Islet precursor cell (in vitro differentiated cells): ENCODE measurements at places on chromosomes 3 and 15.
A peak's percentile ranks its signal among the peaks of the same experiment; 100 is the strongest.

DNA sequence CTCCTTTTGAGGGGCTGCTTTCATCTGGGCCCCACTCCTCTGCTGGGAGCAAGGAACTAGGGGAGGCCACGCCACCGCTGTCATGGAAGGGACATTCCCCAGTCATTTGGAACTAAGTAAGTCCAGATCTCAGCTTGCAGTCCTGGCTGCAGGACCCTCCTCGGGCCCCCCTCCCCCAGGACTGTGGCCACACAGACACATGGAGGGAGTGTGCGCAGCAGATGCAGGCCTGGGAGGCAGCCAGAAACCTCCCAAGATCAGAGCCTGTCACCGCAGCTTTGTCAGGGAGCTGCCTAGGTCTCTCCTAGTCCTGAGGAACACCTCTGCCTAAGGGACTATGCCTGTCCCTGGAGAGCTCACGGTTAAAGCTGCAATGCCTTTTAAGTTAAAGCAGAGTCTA is 7.3 kb upstream of the SEMA3F start:
- no peak for DNase-seq

- DNase-seq: no peak
These were observed 861.6 kb downstream of the ROBO1 start for GRCh38 chr3:78906245-78906644.

- no peak for DNase-seq
These were observed 134.2 kb downstream of the WDR72 start for GRCh38 chr15:53625260-53625659.

DNA sequence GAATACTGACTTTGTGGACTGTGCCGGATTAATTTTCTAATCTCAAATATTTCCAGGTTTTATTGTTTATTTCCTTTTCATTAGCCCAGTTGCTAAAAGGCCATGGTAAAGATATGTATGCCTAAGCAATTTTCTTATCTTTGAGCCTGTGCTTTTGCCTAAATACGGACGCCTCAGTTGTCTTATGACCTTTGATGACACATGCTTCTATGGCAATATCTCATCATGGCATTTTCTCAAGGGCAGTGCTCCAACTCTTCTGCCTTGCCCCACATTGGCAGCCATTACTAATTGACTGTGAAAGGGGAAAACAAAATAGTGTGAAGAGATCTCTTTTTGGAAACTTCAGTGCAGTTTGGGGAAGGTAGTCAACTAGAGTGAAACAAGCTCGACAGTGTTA is 809.6 kb upstream of the NR2F2 start:
- no peak for DNase-seq

GRCh38 chr3:148957586-148957985 is 33.8 kb upstream of the GYG1 start:
- peak; percentile 59 for DNase-seq

GRCh38 chr3:152609891-152610290 is 225.0 kb upstream of the P2RY1 start:
- peak; percentile 70 for DNase-seq

- peak; percentile 36 for DNase-seq
These were observed 641.1 kb upstream of the BCHE start for GRCh38 chr3:166478356-166478755.

DNA sequence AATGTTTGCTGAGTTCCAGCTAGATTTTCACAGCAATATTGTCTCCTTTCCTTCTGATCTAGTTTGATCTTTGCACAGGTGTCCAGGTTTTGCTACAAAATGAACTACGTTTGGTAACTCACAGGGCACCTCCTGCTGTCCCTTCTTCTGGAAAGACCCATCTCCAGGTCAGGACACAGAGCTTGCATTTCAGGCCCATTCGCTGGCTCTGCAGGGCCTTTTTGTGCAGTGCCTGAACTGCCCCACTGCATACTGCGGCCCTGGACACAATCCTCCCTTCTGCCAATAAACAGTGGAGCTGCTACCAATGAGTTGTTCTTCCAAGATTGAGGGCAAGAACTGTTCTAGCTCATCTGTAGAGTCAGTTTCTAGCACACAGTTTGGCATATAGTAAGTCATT is 50.7 kb upstream of the BDH1 start:
- no peak for DNase-seq

DNA sequence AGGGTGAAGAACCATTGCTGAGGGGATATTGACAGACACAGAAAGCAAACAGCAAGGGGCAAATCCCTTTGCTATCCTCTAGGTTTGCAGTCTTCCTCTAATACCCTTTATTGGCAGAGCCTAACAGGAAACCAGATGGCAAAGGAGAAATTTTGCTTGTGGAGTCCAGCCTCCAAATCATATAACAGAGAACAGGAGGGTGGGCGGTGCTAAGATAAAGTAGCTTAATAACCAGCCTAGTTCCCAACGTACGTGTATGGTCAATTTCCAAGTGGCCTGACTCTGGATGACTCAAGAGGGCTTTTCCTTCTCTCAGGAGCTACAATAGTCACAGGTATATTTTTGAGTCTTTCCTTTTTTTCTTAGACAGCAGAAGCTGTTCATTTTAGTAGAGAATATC is 404.5 kb downstream of the PDCD6IP start:
- DNase-seq: no peak

DNA sequence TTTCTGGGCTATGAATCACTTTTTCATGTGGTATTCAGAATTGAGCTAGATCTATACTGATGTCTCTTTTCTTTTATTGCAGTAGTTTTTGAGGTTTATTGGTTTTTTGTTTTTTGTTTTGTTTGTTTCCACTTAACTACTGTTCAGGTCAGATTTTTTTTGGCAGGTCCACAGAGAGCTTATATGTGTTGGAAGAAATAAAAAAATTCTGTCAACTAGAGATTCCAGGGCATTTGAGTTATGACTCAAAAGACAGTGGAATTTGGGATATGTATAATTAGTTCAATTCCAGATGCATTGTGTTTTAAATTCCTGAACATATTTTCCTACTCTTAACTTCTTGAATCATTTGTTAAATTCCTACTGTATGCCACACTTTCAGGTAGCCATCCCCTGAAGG is 727.2 kb downstream of the SI start:
- no peak for DNase-seq

- DNase-seq: peak; percentile 84
These were observed 109.4 kb upstream of the SMAD3 start for GRCh38 chr15:66955871-66956585.

- DNase-seq: peak; percentile 84
These were observed 505 bp upstream of the WNT5A start for GRCh38 chr3:55487381-55488241.

GRCh38 chr15:89096664-89097063 is 8.4 kb downstream of the ABHD2 start:
- DNase-seq: no peak

DNA sequence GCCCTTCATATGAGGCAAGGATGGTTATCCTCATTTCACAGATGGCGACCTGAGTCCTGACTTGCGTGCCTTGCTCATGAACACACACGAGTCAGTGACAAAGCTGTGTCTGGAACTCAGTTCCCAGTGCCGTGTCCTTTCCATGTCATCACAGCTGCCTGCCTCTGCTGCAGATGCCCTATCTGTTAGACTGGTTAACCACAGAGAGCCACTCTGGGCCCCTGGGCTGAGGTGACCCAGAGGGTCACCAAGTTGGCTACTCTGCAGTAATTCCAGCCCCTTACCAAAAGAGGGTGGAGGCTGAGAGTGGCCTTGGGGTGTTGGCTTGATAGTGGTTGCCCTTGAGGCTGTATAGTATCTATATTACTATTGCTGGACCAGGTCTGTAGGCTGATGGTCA is 41.0 kb downstream of the RAB11A start:
- no peak for DNase-seq

- no peak for DNase-seq
These were observed 139.5 kb upstream of the TMCO5A start for GRCh38 chr15:37794947-37795346.

- no peak for DNase-seq
These were observed 2.9 kb upstream of the P2RY12 start for GRCh38 chr3:151387432-151387831.

- DNase-seq: no peak
These were observed 30.9 kb downstream of the LRRC49 start for GRCh38 chr15:70923311-70924080.

- no peak for DNase-seq
These were observed 14.9 kb downstream of the TBL1XR1 start for GRCh38 chr3:177182352-177182751.

DNA sequence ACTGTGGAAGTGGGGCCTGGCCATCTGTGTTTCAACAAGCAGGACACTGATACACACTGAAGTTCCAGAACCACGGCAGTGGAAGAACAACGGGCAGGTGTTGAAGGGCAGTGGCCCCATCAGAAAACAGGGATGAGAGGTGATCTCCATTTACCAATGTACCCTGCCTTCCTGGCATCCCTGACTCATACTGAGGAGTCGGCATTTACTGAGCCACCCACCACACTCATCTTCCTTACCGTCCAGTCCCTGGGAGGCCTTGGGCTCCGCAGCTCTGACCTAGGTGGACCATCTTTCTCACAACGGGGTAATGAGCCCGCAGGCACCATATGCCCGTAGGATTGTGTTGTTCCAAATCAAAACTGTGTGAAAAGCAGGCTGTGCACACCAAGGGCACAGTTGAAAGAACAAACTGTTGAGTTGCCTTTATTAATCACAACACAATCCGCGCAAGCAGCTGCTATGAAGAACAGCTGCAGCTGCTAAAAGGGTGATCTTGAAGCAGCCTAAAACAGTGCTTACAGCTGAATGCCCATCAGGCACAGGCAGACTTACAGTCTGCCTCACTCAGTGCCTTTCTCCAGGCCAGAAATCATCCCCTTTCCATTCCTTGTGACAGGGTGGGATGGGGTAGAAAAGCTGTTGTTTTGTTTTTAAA is 12.9 kb downstream of the MB21D2 start:
- no peak for DNase-seq

DNA sequence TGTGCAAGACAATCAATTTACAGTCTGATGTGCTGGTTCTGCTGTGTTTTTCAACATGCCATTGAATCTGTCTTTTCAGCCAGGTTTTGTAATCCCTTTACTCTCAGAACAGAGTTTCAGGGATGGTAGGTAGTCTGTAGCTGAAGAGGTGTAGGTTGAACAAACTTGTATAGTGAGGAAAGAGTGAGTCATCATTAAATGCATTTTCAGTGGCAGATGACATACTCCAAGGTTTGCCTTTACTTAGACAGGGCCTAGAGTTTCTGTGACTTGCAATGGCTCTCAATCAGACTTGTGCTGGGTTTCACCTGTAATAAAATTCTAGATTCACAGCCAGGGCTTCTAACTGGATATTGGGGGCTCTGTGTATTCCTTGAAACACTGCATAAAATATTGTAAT is 94.6 kb downstream of the CYP19A1 start:
- DNase-seq: no peak

- no peak for DNase-seq
These were observed 116.6 kb downstream of the CHDH start for GRCh38 chr3:53729618-53730017.

GRCh38 chr15:80020731-80021130 is 38.7 kb upstream of the ZFAND6 start:
- DNase-seq: no peak

GRCh38 chr3:184693011-184693975 is 18.6 kb downstream of the MAGEF1 start:
- DNase-seq: peak; percentile 77

DNA sequence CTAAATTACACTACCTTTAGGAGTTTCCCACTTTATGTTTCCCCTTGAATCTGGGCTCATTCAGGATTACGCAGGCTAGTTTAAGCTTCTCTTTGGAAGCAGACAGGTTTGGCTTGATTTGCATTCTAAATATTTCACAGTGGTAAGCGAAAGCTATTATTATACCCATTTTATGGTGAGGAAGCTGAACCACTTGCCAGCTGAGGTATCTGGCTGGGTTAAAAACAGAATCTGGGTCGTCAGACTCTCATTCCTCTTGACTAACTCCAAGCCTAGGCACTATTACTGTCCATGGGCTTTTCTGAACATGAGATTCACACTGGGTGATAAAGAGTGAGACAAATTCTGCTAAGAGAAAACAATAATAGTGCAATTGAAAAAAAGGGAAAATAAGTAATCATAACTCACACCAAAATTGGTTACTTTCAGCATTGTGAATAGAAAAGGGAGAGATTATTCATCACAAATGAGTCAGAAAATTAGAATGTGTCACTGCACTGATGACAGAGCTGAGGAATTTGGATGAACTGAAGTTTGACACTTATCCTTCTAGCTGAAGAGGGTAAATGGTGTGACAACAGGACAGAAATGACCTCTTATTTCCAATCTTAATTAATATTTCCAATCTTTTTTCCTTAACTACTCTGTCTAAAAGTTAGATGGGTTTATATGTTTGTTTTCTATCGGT is 211.3 kb downstream of the TIGIT start:
- no peak for DNase-seq

DNA sequence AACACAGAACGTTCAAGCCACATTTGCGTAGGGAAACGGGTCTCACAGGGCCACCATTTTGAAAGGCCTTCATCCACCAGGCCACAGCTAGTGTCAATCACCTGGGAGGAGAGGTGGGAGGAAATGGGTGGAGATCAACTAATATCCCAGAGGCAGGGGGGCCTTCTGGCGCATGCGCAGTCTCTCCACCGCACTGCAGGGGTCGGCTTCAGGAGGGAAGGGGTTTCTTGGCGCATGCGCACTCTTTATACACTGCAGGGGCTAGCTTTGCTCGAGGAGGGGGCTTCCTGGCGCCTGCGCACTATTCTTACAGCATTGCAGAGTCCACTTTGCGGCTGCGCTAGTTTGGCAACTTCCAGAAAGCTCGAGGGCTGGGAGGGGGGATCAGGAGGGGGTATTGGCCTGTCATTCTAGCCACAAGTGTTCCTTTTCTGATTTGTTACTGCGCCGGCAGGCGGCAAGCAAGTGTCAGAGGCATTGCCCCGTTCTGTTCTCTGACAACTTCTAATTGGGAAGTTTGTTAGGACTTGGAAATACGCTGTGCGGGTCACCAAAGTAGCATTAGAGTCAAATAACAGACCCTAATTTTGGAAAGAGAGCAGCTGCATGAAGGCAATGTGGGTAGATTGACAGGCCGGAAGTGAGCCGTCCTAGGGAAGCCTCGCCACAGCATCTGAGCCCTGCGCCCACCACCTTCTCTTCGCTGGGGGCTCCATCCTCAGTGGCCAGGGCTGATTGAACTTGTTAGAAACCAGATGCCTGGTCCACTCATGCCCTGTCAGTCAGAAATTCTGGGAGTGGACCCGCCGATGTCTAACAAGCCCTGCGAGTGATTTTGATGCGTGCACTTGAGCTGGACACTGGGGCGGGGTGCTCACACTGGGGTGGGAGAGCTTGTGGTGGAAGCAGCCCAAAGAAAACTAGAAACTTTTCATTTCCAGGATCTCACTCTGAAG is 173.5 kb upstream of the NDN start:
- peak; percentile 81 for DNase-seq

GRCh38 chr3:167487556-167487955 is 13.7 kb upstream of the SERPINI2 start:
- DNase-seq: no peak

DNA sequence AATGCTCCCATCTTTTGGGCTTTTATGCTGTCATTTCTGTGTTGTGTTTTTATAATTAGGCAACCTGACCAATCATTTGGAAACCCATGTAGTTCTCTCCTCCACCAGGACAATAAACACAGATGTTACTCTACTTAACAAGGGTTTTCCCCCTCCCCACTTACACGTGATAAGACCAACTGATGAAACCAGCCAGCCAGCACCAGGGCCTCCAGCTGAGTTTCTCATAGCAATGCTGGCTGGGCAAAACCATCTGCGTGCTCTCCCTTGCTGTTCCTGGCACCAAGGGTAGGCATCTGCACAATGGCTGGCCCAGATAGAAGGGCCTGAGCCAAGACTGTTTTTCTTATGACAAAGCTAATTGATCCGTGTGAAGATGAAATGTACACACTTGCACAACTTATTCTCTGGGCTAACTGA is 310.4 kb downstream of the PLCL2 start:
- no peak for DNase-seq

GRCh38 chr15:51982013-51982769 is 10.6 kb upstream of the LEO1 start:
- no peak for DNase-seq
